ENCODE measurements at places on chromosomes 7 and 10.
A peak's percentile ranks its signal among the peaks of the same experiment; 100 is the strongest.

- DNase-seq: no peak
Measured at GRCh38 chr7:64559206-64559605, 3.7 kb downstream of the ZNF680 start.

GRCh38 chr10:932589-932988, 1.1 kb upstream of the LARP4B start:
- no peak for DNase-seq

GRCh38 chr10:23344241-23344841, at the start of gene C10orf67:
C10orf67 (minus strand) TSS chr10:23344797; CDS start chr10:23344774, 23 bp downstream.
- DNase-seq: no peak

DNA sequence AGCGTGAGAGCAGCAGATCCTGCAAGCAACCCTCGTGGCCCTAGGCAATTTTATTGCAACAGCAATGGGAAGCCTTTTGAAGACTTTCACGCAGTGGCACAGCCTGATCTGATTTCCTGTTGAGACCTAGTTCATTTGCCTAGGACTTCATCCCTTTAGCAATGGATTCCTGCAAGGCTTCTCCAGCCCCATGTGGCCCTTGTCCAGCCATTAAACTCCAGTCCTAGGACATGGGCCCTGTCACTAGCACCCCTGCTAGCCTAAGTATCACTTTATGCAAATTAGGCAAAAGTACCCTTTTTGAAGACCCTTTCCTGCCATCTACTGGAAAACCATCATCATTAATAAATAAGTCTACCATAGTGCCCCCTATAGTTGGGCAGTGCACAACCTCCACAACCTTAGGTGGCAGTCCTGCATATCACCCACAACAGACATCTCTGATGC, 379.4 kb downstream of the GALNT17 start:
- DNase-seq: no peak

DNA sequence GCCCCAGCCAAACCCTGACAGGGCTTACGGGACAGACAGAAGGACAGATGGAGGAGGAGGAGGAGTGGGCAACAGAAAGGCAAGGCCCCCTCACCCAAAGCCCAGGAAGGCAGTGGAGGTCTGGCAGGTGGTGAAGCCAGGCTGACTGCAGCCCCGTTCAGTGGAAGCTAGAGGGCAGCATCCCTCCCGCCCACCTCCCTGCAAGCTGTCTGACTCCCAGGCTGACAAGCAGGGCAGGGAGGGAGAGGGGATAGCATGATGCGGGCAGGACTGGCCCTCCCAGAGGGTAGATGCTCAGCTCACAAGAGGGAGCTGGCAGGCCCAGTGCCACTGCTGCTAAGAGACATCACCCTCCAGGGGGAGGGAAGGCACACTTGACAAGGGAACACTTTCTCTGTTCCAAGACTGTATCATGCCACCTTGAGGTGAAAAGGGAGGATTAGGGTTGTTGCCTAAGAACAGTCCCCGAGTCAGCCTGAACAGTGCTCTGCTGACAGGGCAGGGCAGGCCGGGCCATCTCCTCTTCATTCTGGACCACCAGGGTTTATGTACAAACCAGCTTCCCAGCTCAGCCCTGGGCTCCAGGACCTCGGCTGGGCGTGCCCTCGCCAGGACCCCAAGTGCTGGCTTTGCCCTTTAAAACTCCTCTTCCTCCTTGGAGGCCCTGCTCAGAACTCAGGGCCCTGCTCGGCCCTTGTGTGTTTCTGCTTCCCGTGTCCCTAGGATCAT, 61.8 kb downstream of the RASGEF1A start:
- DNase-seq: peak; percentile 68

GRCh38 chr7:105210721-105211205, 178.0 kb downstream of the SRPK2 start:
- no peak for DNase-seq

Measured in stimulated activated CD4-positive, alpha-beta T cell treated with anti-CD3 and anti-CD28 coated beads, Interleukin-2, amount 100 ng/mL, for 24 hours (primary cell).